ENCODE measurements at places on chromosomes 2 and 18. TPM values are rescaled to one million over a fixed set of nuclear protein-coding genes. Genes with fewer than 3 reads are reported as not detected.

SERPINB13 gene
- 48.0 TPM for total RNA-seq

GRCh38 chr18:46070232-46070631 lies 1.8 kb downstream of the PSTPIP2 start:
- DNase-seq, result no peak

- no peak for DNase-seq
Measured at GRCh38 chr2:83186105-83186760, 1272.8 kb downstream of the SUCLG1 start.

- DNase-seq, result no peak
Measured at GRCh38 chr18:63686871-63687270, 15.9 kb upstream of the SERPINB11 start.

CCDC178 gene
- total RNA-seq, result 0.90 TPM

- no peak for DNase-seq
Measured at GRCh38 chr18:5421981-5422380, 121.8 kb downstream of the EPB41L3 start.

- DNase-seq, result no peak
Measured at GRCh38 chr18:67935638-67936037, 419.1 kb upstream of the DSEL start.

GRCh38 chr18:32389858-32390257 lies 80.8 kb downstream of the GAREM1 start:
- DNase-seq, result peak; percentile 50

ITPRIPL1 gene
- total RNA-seq, result 1.6 TPM

DNA sequence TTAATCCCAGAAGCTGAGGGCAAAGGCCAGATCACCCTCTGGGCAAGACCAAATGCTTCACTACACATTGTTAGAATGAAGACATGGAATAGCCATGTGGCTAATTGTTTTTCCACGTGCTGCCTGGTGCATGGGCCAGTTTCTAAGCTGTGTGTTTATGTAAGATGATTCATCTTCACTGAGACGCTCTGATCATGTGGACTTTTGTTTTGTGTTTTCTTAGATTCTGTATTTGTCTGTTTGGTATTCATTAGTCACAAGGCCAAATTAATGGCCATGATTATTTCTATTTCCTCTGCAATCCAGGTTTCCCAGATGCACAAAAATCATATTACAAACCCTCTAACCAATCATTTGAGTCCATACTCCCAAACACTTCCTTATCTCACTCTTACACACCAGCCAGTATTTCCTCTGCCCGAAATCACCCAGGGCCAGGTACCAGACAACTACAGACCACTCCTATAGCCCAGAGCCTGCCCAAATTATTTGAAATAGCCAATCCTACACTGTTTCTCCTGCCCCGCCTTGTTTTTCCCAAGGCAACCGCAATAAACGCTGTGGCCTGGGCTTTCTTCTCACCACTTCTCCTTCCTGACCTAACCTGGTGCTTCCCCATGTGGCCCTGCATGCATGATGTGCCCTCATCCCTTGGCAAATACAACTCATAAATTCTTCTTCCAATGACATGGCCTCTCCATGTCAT lies 94.2 kb upstream of the SP3 start:
- DNase-seq, result peak; percentile 87

GRCh38 chr2:237978058-237978712 lies 11.4 kb downstream of the UBE2F start:
- no peak for DNase-seq

DNA sequence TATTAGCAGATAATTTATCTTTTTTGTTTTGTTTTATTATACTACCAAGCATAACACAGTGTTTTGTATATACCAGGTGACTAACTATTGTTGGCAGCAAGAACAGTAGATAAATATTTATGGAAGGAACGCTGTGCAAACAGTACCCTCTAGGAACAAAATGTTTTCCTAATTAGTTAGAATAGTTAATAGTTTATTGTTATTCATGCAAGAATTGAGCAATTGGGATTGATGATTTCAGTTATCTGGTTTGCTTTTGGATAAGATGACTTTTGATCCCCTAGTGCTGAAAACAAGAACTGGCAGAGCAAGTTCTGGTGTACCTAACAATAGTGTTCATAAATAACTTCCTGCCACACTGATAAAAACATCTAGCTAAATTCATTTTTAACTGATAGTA lies 323.3 kb downstream of the TGIF1 start:
- DNase-seq, result peak; percentile 70

- no peak for DNase-seq
Measured at GRCh38 chr2:226725126-226725860, 74.3 kb downstream of the IRS1 start.

COBLL1 gene
- 10.5 TPM for total RNA-seq

PSMA8 gene
- total RNA-seq, result not detected

DNA sequence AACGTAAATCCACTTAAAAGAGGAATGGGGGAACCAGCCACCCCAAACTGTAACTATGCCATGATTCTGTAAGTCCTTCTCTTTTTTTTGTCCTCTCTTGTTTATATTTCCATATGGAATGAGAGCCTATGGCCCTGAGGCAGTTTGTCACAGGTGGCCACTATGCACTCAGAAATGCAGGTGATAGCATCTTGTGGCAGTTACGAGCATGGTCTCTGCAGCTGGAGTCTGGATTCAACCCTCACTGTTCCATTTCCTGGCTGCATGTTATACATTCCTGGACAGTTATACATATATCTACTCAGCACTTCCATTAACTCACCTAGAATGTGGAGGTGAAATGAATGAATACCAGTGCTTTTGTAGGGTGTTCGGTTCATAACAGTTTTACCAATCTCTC lies 291.5 kb upstream of the FANCL start:
- DNase-seq, result peak; percentile 23

GPR45 gene
- total RNA-seq, result not detected

GRCh38 chr18:13606604-13607254 lies 119.6 kb downstream of the FAM210A start:
- DNase-seq, result no peak

DNA sequence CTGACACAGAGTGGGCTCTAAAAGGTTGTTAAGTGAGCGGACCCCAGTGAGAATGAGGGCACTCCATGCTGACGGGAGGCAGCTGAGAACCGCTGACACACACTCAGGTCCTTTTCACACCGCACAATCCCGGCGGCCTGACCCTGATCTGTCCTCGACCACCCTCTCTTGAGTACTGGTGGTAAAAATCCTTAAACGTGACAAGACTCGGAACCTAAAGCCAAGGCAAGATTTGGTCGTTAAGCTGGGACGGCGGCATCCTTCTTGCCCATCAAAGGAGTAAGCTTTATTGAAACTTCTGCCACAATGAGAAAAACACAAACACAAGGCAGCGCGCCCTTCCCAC lies 569 bp downstream of the TMX3 start:
- DNase-seq, result no peak

GRCh38 chr2:45897842-45898241 lies 246.4 kb downstream of the PRKCE start:
- DNase-seq, result no peak

CHRNG gene
- not detected for total RNA-seq

GRCh38 chr18:12477606-12478005 lies 69.9 kb downstream of the PRELID3A start:
- no peak for DNase-seq

DNA sequence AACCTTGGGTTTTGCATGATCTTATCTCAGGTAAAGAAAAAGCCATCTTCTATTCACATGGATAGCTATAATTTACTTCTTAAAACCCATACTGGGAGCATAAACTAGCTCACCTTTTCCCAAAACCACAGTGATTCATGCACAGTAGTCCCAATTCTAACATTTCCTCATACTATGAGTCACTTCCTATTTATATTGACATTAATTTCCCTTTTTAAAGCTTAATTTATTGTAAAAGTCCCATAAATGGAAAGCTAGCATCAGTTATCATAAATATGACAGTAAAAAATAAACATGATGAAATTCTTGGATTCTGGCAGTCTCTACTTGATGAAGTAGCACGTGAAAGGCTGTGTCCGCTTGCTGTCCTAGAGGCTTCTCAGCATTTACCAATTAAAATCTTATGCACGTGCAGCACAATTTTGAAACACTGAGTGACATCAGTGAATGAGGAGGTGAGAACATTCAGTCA lies 180.1 kb downstream of the CDH2 start:
- peak; percentile 81 for DNase-seq

DNA sequence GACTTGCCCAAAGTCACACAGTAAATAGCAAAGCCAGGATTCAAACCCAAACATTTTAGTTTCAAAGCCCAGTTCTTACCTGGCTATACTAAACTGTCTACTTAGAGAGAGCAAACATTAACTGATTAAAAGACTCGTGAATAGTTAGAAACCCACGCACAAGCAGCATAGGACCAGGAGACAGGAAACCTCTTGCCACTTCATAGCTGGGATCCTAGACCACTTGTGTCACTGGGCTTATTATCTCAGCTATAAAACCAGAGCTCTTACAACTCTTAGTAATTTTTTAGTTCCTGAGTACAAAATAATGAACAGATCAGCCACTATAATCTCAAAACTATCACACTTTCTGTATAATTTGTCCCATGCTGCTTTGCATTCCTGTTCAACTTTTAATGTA lies 2.4 kb upstream of the AAK1 start:
- DNase-seq, result no peak

DNA sequence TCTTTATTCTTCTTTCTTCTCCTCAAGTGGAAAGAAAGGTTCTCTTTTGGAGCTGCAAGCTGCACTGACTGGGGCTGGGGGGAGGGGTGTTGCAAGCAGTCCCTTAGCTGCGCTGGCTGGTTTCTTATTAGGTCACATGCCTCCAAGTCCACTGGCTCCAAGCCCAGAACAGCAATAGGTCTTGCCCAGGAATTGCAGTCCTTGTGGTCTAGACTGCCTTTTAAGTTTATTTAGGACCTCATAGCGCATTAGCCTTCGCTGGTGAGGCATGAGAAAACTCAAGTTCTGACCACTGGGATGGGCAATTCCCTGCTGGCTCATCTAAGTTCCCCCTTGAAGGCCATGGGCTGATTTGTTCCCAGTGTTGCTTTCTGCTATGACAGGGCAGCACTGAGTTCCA lies 138.6 kb upstream of the SCN7A start:
- DNase-seq, result peak; percentile 18

DNA sequence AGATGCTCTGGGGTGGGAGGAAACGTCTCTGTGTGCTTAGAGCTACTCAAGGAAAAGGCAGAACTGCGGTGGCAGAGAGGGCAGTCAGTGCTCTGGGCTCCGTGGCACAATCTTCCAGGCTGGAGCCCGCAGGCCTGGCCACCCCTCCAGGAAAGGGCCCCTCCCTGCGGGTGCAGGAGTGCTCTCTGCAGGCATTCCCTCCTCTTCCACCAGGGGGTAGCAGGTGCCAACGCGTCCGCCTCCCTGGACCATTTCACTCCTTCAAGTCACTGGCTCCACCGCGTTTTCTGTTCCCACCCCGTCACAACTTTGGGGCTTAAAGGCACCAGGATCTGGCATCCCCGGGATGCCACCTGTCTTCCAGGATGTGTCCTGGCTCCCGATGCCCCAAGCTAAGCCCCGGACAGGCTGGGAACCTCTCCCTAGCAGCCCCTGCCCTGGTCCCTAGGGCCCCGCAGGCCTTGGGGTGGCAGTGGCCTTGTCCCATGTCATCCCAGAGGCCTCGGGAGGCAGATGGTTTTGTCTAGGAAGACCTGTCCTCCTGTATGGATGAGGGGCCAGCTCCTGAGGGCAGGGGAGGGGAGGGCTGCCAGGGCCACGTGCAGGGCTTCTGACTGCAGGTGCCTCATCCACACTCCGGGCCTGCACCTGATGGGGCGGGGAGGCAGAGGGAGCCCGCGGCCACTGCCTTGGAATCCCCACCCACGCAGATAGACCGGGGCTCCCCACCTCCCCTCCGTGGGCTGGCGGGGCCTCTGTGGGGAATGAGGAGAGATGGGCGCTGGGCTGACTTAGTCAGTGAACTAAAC lies 26.4 kb downstream of the KCNIP3 start:
- DNase-seq, result peak; percentile 36

GRCh38 chr18:57843386-57843785 lies 40.3 kb upstream of the ATP8B1 start:
- no peak for DNase-seq

LYPD6B gene
- 14.7 TPM for total RNA-seq

MPP4 gene
- total RNA-seq, result 0.13 TPM

DNA sequence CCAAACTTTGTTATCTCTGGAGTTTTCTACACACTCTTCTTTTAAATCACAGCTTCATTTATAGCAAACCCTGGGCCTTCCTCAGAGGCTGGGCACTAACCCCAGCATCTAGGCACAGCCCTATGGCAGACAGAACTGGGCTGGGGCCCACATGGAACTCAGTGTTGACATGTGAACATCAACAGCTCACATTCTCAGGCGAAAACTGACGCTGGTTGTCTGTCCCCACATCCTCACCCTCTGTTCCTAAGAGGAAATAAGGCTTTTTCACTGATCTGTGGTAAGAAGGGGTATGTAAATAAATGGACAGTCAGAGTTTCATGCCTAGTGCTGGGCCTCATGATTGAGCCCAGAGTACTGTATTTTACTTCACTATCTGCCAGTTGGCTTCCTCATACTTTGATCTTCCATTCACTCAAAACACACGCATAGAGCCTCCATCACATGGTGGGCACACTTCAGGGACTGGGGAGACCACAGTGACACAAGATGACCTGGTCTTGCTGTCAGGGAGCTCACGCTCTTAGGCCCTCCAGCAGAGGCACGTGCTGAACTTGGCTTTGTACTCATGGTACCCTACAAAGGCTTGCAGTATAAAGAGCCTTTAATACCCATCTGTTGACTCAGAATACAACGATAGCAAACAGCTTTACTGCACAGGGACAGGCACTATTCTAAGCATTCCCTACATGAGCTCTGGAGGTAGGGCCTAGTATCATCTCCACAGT lies 43.0 kb downstream of the EFEMP1 start:
- no peak for DNase-seq

Measured in bronchial epithelial cell (primary cell).